ENCODE measurements at places on chromosomes 12 and 14.

GRCh38 chr12:124510301-124510970 is 57.0 kb downstream of the NCOR2 start:
- DNase-seq: no peak

DNA sequence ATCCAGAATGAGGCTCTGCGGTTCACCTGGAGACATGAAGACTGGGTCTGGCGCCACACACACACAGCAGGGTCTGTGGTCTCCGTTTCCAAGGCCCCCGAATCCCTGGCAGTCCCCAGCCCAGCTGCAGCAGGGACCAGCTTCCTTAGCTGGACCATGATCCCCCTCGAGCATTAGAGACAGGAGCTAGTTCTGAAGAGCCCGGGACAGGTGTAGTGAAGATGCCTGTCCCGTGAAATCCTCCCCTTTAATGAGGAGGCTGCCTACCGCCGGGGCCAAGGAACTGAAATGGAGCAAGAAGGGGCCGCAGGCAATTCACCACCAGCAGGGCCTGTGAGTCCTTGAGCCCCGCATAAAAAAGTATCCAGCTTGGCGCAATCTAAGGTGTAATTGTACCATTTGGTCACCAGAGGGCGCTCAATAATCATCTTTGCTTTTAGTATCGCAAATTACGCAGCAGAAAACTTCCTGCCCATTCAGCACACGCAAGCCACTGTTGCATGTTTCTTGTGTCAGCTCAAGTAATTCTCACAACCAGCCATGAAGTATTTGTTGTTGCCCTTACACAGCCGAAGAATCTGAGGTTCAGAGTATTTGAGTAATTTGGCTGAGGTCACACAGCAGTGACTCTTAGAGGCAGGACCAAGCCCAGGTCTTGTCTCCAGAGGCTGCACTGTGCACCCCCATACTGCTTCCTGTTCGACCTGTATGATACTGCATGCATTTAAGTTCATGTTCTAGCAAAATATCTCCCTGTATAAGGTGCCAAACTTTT is 54.3 kb upstream of the PPP2R5C start:
- peak; percentile 17 for DNase-seq

GRCh38 chr12:124813782-124814181 is 49.9 kb downstream of the SCARB1 start:
- DNase-seq: no peak

DNA sequence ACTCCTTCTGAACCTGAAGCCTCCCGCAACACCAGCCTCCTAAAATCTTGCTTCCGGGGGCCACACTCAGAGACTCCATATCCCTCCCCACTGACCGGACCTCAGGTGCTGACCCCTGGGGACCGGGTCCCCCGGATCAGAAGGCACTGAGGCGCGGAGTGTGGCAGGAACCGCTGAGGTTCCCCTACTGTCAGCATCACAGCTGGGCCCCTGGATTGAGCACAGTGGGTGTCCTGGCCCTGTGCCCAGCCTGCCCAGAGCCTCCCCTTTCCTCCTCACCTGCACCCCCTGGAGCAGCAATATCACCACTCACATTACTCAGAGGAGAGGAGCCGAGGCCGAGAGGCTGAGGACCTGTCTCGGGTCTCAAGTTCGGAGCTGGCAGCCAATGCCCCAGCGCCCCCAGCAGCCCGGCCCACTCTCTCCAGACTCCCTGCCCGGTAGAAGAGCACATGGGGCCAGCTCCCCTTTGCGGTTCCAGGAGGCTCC is 101.2 kb upstream of the EIF5 start:
- no peak for DNase-seq

GRCh38 chr14:68512088-68512487 is 280.8 kb downstream of the ZFP36L1 start:
- no peak for DNase-seq

DNA sequence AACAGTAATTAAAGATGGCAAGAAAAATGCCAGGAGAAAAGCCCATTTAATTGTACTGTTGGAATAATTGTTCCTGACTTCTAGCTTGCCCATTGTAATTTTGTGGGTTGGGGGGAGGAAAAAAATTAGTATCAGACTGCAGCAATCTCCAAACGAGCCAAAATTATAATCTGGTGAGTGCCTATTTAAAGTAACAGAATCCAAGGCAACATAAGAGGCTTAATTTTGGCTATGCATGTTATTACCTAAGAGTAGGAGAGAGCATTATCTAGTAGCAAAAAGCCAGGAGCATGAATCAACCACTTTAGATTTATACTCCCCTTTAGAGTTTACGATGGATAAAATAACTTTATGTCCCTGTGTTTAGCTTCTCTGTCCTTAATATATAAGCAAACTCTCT is 14.6 kb upstream of the DENND5B start:
- no peak for DNase-seq

GRCh38 chr12:60106214-60106613 is 510.4 kb downstream of the SLC16A7 start:
- DNase-seq: no peak

DNA sequence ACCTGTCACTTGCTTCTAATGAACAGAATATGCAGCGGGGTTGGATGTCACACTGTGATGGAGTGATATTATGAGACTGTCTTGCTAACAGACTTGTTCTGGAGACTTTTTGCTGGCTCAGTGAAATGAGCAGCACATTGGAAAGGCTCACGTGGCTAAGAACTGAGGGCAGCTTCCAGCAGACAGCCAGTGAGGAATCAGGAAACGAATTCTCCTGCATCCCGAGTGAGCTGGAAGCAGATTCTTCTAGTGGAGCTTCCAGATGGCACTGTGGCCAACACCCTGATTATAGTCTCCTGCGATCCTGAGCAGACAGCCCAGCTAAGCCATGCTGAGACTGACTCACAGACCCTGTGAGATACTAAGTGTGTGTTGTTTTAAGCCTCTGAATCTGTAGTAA is 16.1 kb upstream of the TSPAN9 start:
- no peak for DNase-seq

DNA sequence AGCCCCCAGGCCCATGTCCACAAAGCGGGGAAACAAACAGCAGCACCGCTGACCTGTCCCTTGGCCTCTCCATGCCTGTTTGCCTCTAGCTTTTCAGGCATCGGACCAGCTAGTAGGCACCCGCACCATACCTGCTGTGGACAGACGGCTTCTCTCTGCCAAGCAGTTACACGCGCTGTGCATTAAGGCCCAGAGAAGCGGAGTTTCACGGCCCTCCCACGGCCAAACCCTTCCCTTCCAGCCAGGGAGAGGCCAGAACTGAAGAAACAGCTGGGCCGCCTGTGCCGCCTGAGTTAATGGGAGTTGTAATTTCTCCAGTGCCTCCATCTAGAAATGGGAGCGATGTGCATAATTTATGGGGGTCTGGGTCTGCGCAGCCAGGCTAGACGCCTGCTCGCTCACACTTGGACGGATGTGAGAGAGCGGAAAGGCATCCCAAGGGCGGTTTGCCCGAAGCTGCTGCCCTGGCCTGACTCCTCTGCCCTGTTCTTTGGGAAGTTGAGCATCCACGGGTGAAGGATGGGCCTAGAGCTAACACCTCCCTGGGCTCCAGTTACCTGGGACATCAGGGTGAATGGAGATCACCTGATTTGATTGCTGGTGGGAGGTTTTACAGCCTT is 89.7 kb upstream of the BCL11B start:
- DNase-seq: no peak

DNA sequence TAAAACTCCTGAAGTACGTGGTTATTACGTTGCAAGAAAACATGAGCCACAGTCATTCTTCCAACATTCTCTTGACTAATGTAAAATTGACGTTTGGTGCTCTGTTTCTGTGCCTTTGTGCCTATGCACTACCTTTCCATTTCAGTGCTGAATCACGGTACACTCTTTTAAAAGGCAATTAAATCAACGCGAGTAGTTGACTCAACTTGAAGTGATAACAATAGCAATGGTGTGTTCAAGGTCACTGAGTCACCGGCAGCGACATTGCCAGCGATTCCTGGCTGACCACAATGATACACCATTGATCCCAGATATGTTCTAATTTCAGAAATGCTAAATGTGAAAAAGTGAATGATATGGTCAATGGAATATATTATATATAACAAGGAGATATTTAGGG is 17.8 kb downstream of the AK7 start:
- DNase-seq: no peak

GRCh38 chr12:56206452-56207166 is 15.1 kb downstream of the RNF41 start:
- no peak for DNase-seq

DNA sequence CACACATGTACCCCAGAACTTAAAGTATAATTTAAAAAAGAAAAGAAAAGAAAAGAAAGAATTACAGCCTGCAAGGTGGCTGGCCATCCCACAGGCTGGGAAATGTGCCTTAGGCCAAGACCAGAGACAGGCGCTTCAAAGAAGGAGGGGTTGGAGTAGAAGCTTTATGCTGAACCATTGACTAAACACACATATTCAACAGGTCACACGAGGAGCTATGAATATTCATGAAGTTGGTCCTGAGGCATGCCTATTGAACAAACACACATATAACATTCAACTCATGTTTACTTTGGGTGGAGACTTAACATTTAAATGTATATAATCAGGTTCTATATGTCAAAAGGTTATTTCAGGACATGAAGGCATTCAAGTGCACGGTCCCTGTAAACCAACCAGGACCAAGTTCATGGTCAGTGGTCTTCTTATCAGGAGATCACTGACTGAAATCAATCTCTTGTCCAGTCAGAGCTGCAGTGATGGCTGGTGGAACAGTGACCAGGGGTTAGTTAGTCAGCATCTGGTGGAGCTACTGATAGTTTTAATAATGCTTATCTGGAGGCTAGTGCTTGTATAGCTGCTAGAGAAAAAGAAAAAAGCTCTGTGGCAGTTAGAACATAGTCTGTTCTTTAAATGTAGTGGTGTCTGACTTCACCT is 35.6 kb upstream of the ITPR2 start:
- no peak for DNase-seq

DNA sequence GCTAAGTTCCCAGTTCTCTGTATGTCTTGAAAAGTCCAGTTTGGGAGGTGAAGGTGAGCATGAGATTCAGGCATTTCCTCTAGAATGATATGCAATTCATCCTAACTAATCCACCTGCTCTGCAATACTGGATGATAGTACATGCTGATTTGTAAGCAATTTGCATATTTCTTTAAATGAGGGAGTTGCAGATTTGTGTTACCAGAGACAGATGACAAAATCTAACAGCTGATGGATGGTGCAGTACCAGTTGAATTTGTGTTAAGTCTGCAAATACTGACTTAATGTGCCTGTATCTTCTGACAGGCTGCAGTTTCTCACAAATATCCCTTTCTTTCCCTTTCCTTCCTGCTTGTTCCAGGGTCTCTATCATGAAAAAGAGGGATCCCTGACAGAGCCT is 76.4 kb upstream of the MBIP start:
- no peak for DNase-seq

DNA sequence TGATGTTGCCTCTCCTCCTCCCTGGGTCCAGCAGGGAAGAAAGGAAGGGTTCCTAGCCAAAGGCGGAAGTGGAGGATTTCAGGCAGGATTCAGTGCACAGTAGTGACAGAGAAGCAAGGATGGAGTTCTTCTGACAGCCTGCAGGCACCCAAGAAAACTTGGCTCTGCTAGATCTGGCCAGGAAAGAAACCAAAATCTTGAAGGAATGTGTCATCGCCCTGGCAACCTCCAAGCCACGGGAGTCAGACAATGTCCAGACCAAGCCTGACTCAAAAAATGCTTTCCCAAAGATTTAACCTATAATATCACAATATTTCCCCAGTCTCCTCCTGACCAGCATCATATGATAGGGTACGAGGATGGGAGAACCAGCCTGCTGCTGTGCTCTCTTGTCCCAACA is 22.8 kb upstream of the DHRS4 start:
- DNase-seq: no peak

DNA sequence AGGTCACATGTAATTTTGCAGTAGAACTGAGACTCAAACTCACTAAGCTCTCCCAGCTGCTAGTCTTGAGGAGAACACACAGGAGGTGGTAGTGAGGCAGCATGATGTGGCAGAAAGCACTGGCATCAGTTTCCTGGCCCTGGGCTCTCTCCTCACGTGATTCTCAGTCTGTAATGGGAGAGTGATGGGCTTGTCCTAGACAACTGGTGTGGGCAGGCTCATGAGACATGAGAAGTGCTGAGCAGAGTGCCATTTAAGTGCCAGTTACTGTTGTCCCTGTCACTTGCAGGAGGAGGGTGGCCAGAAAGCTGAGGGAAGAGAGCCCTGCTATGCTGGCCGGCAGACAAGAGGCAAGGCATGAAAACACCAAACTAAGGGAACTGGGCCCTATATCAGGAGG is 48.5 kb upstream of the OVCH1 start:
- DNase-seq: no peak

DNA sequence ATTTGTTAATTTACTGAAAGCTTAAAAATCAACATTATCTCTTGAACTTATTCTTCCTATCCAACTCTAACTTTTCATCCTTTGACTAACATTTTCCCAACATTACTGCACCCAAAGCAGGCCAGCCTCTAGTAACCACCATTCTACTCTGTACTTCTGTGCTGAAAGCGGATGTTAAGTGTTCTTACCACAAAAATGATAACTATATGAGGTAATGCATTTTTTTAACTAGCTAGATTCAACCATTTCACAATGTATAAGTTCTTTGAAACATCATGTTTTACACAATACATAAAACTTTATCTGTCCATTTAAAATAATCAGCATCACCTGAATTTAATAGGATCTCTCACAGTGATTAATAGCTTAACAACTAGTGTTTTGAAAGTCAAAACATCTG is 468.5 kb upstream of the MGAT4C start:
- DNase-seq: no peak

DNA sequence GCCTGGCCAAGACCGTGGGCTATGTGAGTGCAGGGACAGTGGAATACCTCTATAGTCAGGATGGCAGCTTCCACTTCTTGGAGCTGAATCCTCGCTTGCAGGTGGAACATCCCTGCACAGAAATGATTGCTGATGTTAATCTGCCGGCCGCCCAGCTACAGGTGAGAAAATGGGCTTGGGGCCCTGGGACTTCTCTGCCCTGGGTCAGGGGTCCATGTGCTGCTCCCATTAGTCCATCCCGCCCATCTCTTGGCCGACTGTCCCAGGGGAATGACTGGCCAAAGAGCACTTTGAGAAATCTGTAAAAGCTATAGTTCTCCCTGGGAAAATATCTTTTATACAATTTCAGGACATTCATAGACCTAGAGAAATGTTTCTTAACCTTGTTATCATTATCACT is 63.5 kb downstream of the ACACB start:
- no peak for DNase-seq

GRCh38 chr14:103509864-103510723 is 12.5 kb downstream of the CKB start:
- DNase-seq: no peak

- no peak for DNase-seq
Measured at GRCh38 chr12:76568130-76568529, 8.6 kb upstream of the OSBPL8 start.

- no peak for DNase-seq
Measured at GRCh38 chr14:69648480-69649451, 37.4 kb downstream of the SUSD6 start.

DNA sequence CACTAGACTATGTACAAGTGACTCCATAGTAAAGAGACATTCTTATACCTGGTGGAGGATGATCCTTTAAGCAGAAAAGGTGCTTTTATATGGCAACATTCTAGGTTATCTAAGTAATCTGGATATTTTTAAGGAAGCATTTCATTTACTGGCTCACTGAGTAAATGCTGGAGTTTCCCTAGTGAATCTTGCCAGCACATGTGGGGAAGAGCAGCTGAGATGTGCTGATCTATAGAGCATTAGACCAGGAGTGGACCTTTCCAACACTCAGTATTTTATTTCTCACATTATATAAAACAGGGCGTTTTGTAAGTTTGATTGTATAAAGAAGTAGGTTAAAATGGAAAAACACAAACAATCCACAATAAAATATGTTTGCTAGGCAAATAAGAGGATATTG is 478.5 kb downstream of the ATP23 start:
- no peak for DNase-seq

GRCh38 chr12:15977999-15978951 is 67.1 kb downstream of the DERA start:
- DNase-seq: no peak

GRCh38 chr14:55650992-55651391 is 71.0 kb downstream of the KTN1 start:
- no peak for DNase-seq

Data from stimulated activated CD4-positive, alpha-beta T cell treated with anti-CD3 and anti-CD28 coated beads, Interleukin-1b, Interleukin-23, amount 100 ng/mL, for 1 hour (primary cell).